ENCODE measurements at places on chromosomes 6 and 20.

GRCh38 chr6:88360203-88360797 is 194.2 kb upstream of the CNR1 start:
- DNase-seq, result no peak

DNA sequence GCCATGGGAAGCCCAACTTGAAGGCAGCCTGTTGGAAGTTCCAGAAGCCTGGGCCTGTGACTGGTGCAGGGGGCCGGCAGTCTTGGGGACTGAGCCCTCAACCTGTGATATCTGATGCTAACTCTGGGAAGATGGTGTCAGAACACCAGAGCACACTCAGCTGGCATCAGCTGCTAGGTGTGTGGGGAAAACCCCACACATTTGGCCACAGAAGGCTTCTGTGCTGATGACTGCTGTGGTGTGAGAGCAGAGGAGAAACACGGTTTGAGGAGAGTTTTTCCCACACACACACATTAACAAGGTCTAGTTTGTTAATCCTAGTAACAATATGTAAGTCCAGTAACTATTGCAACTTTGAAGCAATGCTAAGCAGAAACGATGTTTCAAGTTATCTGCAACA is 78.0 kb downstream of the PSMB1 start:
- DNase-seq, result no peak

DNA sequence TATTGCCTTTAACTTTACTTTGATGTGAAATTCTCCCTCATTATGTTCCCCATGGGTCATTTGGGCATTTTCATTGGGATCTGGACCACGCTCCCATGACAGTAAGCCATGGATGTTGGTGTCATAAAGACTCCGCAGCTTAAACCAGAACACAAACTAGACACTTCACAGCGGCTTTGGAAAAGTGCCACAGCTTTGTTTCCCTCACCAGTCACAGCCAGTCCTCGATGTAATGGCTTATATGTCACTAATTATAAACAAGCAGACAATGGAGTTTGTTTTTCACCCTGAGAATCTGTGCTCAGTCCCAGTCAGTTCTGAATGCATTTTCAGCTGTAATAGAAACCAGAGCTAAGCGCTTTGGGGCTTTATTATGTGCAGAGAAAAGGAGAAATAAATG is 23.2 kb upstream of the DAAM2 start:
- DNase-seq, result no peak

- DNase-seq, result no peak
Measured at GRCh38 chr6:134424165-134424797, 106.4 kb upstream of the SGK1 start.

- DNase-seq, result no peak
Measured at GRCh38 chr20:52004018-52004417, 187.6 kb downstream of the ZFP64 start.

- DNase-seq, result no peak
Measured at GRCh38 chr6:14975471-14975817, 270.4 kb upstream of the JARID2 start.

DNA sequence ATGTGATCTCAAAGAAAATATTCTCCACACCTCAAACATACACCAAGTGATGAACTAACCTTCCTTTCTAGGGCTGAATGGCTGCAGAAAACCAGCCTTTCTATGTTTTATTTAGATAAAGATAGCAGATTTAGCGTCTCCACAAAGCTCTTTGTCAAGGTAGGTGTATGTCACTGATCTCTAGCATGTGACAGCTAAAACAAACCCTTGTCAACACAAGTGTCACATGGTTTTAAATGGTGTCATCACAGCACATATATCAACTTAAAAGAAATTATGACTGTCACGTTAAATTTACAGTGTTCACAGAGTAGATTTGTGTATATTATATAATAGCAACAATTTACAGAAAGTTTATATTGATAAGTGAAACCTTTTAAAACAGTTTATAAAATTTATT is 58.3 kb downstream of the TENT5A start:
- no peak for DNase-seq

GRCh38 chr6:129698430-129698829 is 11.5 kb downstream of the ARHGAP18 start:
- no peak for DNase-seq

- DNase-seq, result no peak
Measured at GRCh38 chr6:96086745-96087144, 71.0 kb downstream of the FUT9 start.
